Muscle of arm (tissue), 14 donors: ENCODE measurements at places on chromosomes 5 and 9. TPM values are rescaled to one million over a fixed set of nuclear protein-coding genes. Genes with fewer than 3 reads are reported as not detected.

Gene SOX30
- polyA plus RNA-seq: 0.42 TPM

Gene CD74
- polyA plus RNA-seq: not detected

Gene NR4A3
- polyA plus RNA-seq: 0.88 TPM

Gene COL23A1
- polyA plus RNA-seq: 20.5 TPM

Gene KIAA1958
- polyA plus RNA-seq: 3.8 TPM

Gene FIBCD1
- 0.37 TPM for polyA plus RNA-seq

Gene LRRC19
- 0.05 TPM for polyA plus RNA-seq

Gene PCDHGA2
- 2.2 TPM for polyA plus RNA-seq

Gene PFN3
- polyA plus RNA-seq: not detected

Gene HK3
- polyA plus RNA-seq: 0.45 TPM

Gene OCLN
- polyA plus RNA-seq: 2.8 TPM

Gene CSF2
- polyA plus RNA-seq: not detected

Gene C5orf34
- polyA plus RNA-seq: 5.2 TPM

Gene AQP7
- polyA plus RNA-seq: 3.5 TPM

Gene BHMT2
- 2.6 TPM for polyA plus RNA-seq

Gene SLC36A2
- 0.51 TPM for polyA plus RNA-seq

Gene PALM2AKAP2
- 29.4 TPM for polyA plus RNA-seq

Gene SLC27A4
- polyA plus RNA-seq: 11.5 TPM

Gene RANBP3L
- 0.22 TPM for polyA plus RNA-seq

Gene GDF9
- 1.4 TPM for polyA plus RNA-seq

Gene TRPM6
- 0.47 TPM for polyA plus RNA-seq

Gene POLR1E
- polyA plus RNA-seq: 17.4 TPM

Gene CLIC3
- 1.7 TPM for polyA plus RNA-seq

Gene TBC1D13
- not detected for polyA plus RNA-seq

Gene CKMT2
- polyA plus RNA-seq: 68.1 TPM

Gene OMD
- polyA plus RNA-seq: 6.1 TPM

Gene NFIB
- 94.4 TPM for polyA plus RNA-seq

Gene FKTN
- 11.5 TPM for polyA plus RNA-seq

Gene SLC25A2
- polyA plus RNA-seq: not detected

Gene FAM13B
- 34.7 TPM for polyA plus RNA-seq

Gene IFNK
- polyA plus RNA-seq: not detected

Gene INSL4
- polyA plus RNA-seq: not detected

Gene SEMA5A
- 36.4 TPM for polyA plus RNA-seq

Gene PCSK1
- not detected for polyA plus RNA-seq
